Right renal pelvis (tissue), 4 donors: ENCODE measurements at places on chromosomes 3 and 15.

DNA sequence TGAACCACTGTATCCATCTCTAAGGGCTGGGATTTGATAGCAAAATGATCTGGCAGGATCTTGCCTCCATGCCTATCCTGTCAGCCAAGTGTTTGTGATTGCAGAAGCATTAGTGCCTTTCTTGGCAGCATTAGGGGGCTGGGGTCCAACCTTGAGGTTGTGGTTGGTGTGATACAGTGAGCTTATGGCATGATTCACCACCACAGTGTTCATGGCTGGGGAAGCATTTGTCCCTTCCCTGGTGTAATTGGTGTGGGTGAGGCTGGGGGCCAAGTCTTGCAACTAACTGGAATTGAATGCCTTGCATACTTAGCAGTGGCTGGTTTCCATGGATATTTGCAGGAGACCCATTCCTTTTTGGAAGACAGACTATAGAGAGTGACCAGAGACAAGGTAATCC lies 271.0 kb upstream of the TBL1XR1 start:
- no peak for DNase-seq

DNA sequence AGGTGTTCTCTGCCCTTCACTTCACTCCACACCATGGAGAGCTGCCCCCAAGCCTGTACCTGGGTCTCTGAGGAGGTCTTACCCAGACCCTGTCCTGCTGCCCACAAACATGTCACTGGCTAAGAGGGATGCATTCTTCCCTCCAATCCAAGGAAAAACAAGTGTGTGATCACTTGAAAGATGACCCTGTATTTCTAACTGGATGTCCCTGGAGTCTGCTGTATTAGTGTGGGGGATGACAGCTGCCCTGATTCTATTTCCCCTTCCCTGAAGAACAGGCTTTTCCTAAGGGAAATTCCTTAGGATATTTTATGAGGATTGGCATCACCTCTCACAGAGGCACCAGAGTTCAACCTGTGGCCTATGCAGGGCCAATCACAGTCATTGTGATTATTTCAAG lies 55.0 kb upstream of the GATA2 start:
- no peak for DNase-seq

- no peak for DNase-seq
These were observed 692.3 kb downstream of the ZPLD1 start for GRCh38 chr3:103127098-103127630.

DNA sequence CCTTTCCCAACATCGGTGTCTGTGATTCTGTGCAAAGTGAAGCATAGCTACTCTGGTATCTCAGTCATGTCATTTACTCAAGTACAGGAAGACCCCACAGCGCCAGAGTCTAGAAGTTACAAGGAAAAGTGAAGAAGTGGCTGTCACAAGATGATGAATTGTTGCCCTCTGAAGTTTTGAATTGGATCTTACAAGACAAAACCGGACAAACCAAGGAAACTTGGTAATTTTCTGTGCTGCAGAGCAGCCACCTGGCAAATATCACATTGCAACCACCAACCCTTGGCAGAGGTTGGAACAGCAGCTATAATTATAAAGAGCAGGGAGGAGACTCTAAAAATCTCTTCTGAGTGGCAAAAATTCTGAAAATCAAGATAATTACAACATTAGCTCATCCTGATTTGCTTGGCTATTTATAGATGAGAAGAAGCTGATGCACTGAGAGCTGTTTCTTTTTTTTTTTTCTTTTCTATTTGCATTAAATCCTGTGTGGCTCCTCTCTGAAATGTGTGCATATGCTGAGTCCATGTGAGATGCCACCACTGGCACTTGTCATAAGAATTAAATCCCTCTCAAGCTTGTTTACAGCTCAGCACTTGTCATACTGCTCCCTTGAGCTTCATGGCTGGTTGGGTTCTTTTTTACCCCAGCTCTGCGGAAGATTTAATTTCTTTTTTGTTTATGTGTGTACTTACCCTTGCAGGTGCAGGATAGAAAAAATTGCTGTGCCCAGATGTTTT lies 68.0 kb upstream of the MNS1 start:
- DNase-seq = no peak

- no peak for DNase-seq
These were observed 99.9 kb downstream of the ANO10 start for GRCh38 chr3:43521941-43522340.

DNA sequence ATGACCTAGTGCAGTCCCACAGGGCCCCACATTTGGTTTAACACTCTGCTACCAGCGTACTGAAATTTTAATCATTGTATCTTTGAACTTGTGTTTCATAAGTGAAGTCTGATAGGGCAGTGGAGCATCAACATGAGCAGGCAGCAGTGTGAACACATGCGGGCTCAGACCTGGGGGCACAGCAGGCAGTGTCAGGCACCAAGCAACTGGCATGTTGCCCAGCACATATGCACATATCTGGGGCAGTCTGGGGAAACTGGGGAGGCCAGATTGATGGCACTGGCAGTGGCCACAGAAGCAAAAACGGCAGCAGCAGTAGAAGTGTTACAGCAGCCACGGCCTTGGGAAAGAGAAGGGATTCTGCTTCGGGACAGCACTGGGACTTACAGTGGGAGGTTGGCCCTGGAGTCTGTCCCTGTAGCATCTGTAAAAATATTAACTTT lies 353.9 kb upstream of the KCNMB2 start:
- DNase-seq = no peak

DNA sequence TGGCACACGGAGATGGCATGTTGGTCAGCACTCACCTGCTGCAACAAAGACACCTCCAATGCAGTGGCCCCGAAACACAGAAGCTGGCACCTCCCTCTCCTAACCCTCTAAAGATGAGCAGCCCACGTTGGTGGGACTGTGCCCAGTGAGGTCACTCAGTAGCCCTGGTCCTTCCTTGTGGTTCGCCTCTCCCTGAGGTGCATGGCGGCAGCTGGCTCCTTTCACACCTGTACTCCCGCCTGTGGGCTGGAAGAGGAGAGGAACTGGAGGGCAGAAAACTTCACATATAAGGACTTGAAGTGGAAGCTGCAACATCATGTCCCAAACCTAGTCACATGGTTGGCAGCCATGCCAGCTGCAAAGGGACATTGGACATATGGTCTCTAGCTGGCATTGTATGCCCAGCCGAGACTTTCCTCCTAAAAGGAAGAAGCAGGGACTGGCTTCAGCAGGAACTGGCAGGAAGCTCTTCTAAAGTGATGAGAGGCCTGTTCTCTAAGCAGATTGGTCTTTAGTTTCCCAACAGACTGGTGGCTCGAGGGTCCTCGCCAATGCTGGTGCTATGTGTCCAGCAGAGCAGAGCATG lies 10.8 kb upstream of the C3orf22 start:
- DNase-seq = no peak

- no peak for DNase-seq
These were observed 285.6 kb downstream of the UACA start for GRCh38 chr15:70477750-70478250.

- DNase-seq = no peak
These were observed 3.9 kb upstream of the GRAMD2A start for GRCh38 chr15:72201391-72201921.

GRCh38 chr15:87757084-87757483 lies 499.5 kb downstream of the NTRK3 start:
- no peak for DNase-seq

DNA sequence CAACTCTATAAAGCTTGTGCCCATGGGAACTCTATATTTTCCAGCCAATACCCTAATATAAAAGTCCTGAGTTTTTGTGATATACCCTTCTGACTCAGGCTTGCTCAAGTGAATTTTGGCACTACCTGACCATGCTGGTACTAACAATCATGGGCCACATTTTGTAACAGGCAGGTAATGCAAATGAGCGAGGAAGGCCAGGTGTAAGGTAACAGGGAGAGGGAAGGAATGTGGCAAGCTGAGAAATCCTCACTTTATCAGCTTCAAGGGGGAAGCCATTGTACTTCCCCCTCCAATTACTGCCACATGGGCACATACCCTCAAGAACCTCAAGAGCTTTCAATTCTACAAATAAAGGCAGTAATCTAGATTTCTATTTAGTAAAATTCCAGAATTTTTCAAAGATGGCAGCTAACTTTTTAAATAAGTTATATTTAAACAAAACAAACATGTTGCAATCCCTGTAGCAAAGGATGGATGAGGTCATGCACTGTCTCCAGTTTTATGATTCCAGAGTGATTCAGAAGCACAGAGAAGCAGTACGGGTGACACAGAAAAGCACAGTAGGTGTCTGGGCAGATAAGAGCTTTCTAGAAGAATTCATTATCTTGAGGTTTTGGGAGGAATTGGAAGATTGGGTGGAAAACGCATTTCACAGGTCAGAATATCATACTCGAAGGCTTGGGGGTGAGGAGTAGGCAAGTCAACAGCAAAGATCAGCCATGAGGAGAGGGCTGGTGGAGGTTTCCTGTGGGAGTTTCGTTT lies 87.6 kb downstream of the FOXP1 start:
- DNase-seq = no peak

- DNase-seq = no peak
These were observed 820 bp upstream of the HMCES start for GRCh38 chr3:129277829-129278271.

DNA sequence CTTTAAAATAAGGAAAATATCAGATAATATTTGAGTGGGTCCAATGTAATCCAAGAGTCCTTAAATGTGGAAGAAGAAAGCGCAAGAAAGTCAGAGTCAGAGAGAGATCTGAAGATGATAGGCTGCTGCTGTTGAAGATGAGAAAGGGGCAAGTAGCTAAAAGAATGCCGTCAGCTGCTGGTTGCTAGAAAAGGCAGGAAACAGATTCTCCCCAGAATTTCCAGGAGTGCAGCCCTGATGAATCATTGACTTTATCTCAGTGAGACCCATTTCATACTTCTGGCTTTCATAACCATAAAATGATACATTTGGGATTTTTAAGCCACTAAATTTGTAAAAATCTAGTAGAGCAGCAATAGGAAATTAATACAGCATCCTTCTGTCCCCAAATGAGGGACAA lies 7.5 kb upstream of the CHMP2B start:
- DNase-seq = no peak

GRCh38 chr3:139204728-139205127 lies 139.1 kb upstream of the MRPS22 start:
- DNase-seq = no peak

DNA sequence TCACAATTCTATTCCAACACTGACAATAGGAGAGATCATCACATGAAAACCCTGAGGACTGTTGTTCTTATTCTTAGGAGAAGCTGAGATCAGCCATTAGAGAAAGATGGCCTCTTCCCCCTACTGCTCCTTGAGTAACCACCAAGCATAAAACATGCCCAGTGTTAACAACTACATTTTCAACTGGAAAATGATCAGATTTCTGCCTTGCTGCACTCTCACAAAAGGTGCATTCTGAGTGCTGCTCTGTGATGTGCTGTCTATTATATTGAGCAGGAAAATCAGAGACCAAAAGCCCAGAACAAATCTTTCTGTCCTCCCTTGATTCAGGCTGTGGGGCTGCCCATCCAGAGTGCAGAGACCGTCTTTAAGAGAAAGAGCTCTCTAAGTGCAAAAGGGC lies 304.6 kb upstream of the TRIM42 start:
- no peak for DNase-seq

DNA sequence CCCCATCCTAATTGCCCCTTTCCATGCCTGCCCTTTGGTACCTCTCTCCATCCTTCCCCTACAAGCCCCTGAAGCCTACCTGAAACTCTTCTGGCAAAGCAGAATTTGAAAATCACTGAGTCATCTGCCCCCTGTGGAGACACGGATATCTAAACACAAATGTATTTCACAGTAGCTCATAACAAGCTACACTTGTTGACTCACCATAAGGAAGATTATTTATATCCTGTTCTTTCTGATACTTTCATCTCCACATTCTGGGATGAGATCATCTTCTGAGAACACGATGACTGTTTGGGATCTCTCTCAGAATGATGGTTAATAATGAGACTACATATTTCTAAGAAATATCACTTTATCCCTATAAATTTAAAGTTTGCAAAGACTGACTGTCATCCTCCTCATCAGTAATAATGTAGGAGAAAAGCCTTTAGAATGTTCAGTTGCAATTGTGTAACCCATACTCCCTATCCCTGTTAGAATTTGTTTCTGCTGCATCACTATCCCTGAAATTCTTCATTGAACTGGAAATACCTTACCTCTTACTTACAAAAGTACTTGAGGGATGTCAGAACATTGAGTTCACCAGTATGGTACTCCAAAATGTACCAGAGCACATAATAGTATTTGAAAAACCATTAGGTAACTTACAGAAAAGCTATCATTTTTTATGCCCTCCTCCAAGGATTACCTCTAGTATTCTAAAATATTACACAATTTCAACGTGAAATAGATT lies 116.1 kb upstream of the IL12A start:
- no peak for DNase-seq

- DNase-seq = no peak
These were observed 36.8 kb upstream of the NIT2 start for GRCh38 chr3:100297784-100298183.

- no peak for DNase-seq
These were observed 333.7 kb upstream of the EPHA3 start for GRCh38 chr3:88773766-88774165.

- no peak for DNase-seq
These were observed 17.9 kb downstream of the GRIP2 start for GRCh38 chr3:14522129-14522691.

- no peak for DNase-seq
These were observed 371.4 kb downstream of the SV2B start for GRCh38 chr15:91471468-91471867.
